Ecto neural progenitor cell (in vitro differentiated cells): ENCODE measurements at places on chromosomes 7 and 10.

GRCh38 chr10:132326344-132326889 is 5.6 kb upstream of the LRRC27 start:
- DNase-seq = no peak

GRCh38 chr10:103367379-103367781 is 396 bp upstream of the TAF5 start:
- no peak for DNase-seq

GRCh38 chr10:525565-526315 is 163.7 kb downstream of the DIP2C start:
- no peak for DNase-seq

DNA sequence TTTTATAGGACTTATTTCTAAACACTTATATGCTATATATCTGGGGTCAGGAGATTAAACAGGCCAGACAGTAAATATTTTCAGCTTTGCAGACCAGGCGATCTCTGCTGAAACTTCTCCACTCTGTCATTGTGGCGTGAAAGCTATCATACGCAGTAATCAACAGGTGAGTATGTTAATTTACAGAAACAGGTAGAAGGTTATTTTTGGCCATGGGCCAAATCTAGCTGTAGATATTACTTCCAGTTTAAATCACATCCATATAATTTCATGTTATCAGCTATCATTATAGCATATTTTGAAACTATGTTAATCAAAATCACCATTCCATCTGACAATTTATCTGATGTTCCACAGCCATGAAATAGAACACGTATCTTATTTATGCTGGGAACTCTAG is 67.8 kb downstream of the GPR37 start:
- no peak for DNase-seq

- no peak for DNase-seq
Measured at GRCh38 chr7:43735403-43735801, 6.1 kb upstream of the COA1 start.

GRCh38 chr10:81981724-81982123 is 106.7 kb downstream of the NRG3 start:
- no peak for DNase-seq

GRCh38 chr10:130621231-130621775 is 485.1 kb downstream of the GLRX3 start:
- DNase-seq = no peak

GRCh38 chr7:151031011-151031410 is 2.8 kb downstream of the ABCB8 start:
- DNase-seq = no peak

GRCh38 chr7:4791738-4792536 is 16.5 kb downstream of the AP5Z1 start:
- peak; percentile 93 for DNase-seq

DNA sequence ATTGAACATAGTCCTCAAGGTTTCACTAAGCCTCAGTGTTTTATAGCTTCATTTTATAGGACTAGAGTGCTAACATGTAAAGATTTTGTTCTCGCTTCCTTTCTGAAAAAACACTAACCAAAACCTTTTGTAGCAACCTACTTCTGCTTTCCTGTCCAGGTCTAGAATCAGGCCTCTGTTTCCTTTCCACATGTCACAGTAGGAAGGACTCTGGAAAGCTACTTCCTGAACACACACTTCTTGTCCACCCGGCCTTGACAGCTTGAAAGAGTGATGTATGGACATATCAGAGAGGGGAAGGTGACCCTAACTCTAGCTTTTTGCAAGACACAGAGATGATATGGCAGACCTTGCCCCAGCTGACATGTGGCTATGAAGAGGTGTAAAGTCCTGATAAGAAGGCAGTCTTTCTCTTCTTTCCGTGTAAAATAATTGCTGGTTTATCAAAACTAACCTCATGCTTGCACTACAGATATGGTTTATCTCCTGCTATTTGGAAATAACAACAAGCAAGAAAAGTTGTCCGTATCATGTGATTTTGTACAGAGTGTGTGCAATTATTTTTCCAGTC is 175.4 kb downstream of the SKAP2 start:
- DNase-seq = no peak

- DNase-seq = no peak
Measured at GRCh38 chr10:12660812-12661211, 311.5 kb downstream of the CAMK1D start.

GRCh38 chr10:117499248-117500105 is 43.1 kb upstream of the EMX2 start:
- no peak for DNase-seq

- DNase-seq = no peak
Measured at GRCh38 chr7:152112829-152113228, 87.4 kb downstream of the GALNT11 start.

DNA sequence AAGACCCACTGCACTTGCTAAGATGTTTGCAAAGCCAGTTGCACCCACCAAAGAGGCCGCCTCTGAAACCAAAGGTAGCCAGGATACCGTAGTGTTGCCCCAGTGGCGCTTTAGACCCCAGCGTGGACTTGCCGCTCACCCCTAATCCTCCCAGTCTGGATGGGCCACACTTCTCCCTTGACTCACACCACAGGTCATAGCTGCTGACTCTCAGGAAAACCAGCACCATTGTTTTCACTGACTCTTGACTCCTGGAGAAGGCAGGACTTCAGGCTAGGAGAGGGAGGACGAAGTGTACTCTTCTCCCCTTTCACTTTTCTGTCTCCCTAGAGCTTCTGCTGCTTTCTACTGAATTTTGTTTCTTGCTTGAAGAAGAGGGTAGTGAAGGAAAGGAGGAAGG is 22.3 kb downstream of the RAB19 start:
- DNase-seq = no peak

GRCh38 chr10:61663466-61663865 is 737 bp downstream of the CABCOCO1 start:
- DNase-seq = no peak

GRCh38 chr10:48638739-48639527 is 34.1 kb upstream of the ARHGAP22 start:
- DNase-seq = no peak

DNA sequence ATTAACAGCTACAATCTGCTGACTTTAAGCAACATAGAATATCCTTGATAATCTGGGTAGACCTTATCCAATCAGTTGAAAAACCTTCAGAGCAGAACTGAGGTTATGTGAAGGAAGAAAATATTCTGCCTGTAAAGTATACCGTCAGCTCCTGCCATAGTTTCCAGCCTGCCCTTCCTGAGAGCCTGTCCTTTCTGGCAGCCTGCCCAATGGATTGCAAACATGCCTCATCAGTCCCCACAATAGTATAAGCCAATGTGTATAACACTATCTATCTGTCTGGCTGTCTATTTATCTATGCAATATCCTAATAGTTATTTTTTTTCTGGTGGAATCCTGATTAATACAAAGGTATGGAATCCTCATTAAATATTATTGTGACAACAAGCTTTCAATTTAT is 489.2 kb upstream of the KCND2 start:
- no peak for DNase-seq

DNA sequence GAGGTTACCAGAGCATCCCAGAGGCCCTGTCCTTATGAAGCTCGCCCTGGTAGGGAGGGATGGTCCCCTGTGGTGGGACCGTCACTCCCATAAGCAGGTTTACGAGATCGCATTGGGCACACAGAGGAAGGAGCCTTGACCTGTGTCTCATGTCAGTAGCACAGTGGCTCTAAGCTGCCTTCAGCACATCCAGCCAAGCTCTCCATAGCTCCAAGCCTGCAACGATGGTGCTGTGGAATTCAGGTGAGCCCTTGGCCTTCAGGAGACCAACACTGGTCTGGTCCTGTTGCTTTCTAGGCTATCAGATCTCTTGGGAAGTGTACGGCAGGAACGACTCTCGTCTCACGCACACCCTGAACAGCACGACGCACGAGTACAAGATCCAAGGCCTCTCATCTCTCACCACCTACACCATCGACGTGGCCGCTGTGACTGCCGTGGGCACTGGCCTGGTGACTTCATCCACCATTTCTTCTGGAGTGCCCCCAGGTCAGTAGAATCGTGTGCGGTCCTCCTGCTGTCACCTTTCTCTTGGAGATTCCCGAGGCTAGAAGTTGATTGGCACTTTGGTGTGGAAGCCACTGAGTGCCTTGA is 605.3 kb upstream of the FOXK1 start:
- no peak for DNase-seq

DNA sequence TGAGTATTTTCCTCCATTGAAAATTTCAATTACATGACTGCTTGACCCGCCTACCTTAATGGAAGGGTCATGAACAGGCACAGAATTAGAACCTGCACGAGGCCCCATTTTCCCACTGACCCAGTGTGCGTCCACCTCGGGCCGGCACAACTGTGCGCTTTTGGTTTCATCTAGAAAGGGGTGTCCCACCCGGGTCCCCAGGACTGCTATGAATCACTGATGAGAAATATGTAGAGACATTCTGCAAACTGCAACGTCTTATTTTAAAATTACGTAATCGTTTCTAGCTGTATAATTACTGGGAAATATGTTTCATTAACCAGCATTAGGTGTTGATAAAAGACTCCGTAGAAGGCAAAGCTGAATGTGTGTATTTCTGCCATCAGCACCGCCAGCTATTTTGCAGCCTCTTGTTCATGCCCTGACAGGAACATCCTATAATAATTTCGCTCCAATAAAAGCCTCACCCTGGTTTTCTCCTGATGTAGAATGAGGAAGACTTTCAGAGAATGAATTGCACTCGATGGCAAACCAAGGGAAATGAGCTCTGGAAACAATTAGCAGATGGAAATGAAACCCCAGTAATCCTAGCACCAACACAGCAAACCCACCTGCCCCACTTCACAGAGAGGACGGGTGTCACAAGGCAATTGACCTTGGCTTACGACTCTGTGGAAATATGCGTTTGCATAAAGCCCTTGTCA is 562.1 kb downstream of the DNAJB6 start:
- no peak for DNase-seq

GRCh38 chr7:24660546-24660945 is 87.3 kb downstream of the PALS2 start:
- no peak for DNase-seq

GRCh38 chr7:78499283-78499682 is 700.7 kb downstream of the PHTF2 start:
- no peak for DNase-seq

DNA sequence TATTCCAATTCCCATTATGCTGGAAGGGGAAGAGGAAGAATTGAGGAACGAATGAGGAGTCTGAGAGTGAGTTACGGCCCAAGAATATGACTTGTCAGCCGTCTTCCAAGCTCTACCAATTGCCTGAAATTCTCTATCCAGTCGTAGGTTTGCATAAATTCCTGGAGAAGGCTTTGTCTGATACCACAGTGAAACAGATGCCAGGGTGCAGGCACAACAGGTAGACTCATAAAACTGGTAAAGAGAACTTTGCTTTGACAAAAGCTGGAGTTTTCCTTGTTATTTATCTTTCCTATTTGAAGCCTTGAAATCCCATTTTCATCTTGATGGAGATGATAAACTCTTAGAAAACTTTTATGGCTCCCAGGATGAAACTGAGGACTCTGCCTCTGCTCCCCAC is 251.2 kb downstream of the KCNMA1 start:
- DNase-seq = no peak

- DNase-seq = no peak
Measured at GRCh38 chr10:50322077-50322476, 70.8 kb upstream of the ASAH2 start.

DNA sequence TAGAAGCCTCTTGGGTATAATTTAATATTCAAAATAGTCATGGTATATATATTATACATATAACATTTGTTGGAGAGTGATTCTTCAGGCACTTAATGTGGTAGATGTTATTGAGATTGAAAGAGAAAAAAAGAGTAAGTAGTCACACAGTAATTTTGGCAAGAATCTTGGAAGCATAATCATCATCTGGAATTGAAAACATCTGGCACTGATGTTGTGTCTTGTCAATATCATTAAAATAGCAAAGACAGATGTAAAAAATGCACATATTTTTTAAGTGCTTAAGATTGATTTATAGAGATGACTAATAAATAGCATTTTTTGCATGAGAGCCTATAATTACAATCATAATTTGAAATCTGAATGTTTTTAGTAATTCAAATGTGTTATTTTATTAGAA is 9.5 kb downstream of the SEMA3D start:
- no peak for DNase-seq

DNA sequence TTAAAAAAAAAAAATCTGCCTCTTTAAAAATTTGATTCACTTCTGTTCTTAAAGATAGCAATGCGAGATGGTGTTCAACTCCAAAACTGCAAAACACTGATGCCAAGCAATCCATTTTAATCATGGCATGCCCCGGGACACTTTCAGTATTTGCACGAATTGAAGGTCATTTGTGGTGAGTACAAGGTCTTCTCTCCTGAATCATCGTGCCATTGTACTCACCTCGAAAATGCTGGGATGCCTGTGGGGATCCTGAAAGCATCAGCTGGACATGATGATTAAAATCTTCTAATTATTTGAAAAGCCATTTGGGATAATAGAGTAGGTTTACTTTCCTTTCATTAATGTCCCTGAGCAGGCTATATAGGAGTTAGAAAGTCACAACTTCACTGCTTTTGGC is 125.1 kb upstream of the NRP1 start:
- DNase-seq = no peak

DNA sequence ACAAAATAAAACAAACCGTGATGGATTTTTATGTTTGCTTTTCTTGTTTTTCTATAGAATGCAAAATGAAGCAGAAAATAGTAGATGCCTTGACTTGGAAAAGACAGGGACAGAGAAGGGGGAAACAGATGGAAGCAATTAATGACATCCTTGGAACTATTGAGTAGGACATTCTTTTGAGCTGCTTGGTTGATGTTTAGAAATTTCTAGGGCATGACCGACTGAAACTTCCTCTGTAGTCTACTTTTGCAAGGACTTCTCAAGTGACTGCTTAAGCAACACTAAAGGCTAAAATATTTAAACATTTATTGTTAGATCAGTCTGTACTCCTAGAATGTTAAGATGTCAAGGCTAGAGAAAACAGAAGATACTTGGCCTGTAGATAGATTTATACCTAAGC is 49.4 kb downstream of the VCL start:
- DNase-seq = no peak

DNA sequence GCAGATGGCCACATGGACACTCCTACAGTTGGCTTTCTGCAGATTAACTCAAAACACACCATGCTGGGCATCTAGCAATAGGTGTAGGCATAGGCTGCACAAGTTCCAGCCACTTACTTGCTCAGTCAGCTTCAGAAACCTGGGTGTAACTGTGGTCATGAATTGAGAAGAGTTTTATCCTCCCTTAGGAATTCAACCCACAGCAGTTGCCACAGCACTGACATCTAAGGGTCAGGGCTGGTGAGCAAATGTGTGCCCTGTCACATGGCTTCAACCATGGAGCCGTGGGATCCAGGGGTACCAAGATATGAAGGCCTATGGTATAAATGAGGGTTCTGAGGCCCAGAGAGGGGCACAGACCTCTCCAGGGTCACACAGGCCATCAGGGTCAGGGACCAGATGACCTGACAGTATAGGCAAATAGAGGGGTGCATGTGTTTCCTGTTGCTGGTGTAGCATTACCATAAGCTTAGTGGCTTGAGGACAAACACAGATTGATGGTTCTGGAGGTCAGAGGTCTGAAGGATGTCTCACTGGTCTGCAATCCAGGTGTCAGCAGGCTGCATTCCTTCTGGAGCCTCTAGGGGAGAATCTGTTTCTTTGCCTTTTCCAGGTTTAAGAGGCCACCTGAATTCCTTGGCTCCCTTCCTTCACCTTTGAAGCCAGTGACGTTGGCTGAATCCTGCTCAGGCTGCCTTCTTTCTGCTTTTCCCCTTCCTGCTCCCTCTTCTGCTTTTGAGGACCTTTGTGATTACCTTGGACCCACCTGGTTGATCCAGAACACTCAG is 24.1 kb downstream of the MINDY4 start:
- DNase-seq = no peak
